ENCODE measurements at places on chromosomes 5 and 9. TPM values are rescaled to one million over a fixed set of nuclear protein-coding genes. Genes with fewer than 3 reads are reported as not detected.

PDE6A gene
- total RNA-seq: not detected

- H3K4me3 ChIP-seq: no peak overlapping the region
- no peaks in the 10 kb centered on the region for H3K27me3 ChIP-seq
- H3K4me1 ChIP-seq: peaks cover 3% of the 10 kb centered on the region
These were observed 92.4 kb downstream of the FRMD3 start for GRCh38 chr9:83445703-83446265.

- H3K4me3 ChIP-seq: no peak overlapping the region
- H3K4me1 ChIP-seq: no peaks in the 10 kb centered on the region
- DNase-seq: no peak
- H3K27me3 ChIP-seq: peaks cover 5% of the 10 kb centered on the region
- no peak overlapping the region for H3K27ac ChIP-seq
- no peaks in the 10 kb centered on the region for H3K36me3 ChIP-seq
These were observed 12.3 kb upstream of the ADGRV1 start for GRCh38 chr5:90546216-90546837.

GRCh38 chr9:99782962-99783718, 38.5 kb upstream of the NR4A3 start:
- H3K27ac ChIP-seq: no peak overlapping the region
- H3K27me3 ChIP-seq: no peaks in the 10 kb centered on the region
- H3K36me3 ChIP-seq: no peaks in the 10 kb centered on the region
- no peak for DNase-seq
- H3K4me3 ChIP-seq: no peak overlapping the region

GRCh38 chr9:78674874-78675273, 377.9 kb downstream of the PSAT1 start:
- H3K27me3 ChIP-seq: no peaks in the 10 kb centered on the region
- no peak overlapping the region for H3K27ac ChIP-seq
- no peak overlapping the region for H3K4me3 ChIP-seq

GRCh38 chr9:130535818-130536521, 43.4 kb upstream of the FUBP3 start:
- no peak overlapping the region for H3K27ac ChIP-seq
- no peaks in the 10 kb centered on the region for H3K36me3 ChIP-seq
- H3K4me1 ChIP-seq: peaks cover 8% of the 10 kb centered on the region
- H3K4me3 ChIP-seq: peak overlapping the region; percentile 32

DNA sequence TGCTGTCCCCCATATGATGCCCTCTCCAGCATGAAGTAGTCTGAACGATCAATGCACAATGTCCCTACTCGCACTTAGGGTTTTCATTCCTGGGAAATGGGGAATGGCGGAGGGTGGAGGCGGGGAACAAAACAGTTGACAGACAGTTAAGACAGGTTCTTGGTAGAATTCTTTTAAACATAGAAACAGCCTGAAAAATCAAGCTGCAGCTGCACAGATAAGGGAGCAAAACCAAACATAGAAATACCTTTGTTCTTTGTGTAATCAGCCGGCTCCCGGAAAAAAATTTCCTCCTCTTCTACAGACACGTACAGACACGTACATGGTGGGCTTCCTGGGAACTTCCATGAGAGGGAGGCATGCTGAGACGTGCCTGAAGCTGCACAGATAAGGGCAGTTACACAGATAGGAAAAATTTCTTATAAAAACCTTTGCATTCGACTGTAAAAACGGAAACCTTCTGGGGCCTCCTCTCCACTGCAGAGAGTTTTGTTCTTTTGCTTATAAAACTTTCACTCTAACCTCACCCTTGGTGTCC, 662.4 kb upstream of the PTPRD start:
- no peaks in the 10 kb centered on the region for H3K4me1 ChIP-seq
- H3K27ac ChIP-seq: no peak overlapping the region
- no peak overlapping the region for H3K4me3 ChIP-seq
- no peaks in the 10 kb centered on the region for H3K36me3 ChIP-seq
- no peak for DNase-seq

STK10 gene
- total RNA-seq: 16.1 TPM

NSG2 gene
- 10.0 TPM for total RNA-seq

RIMOC1 gene
- total RNA-seq: 18.8 TPM

GRCh38 chr5:69509212-69509611, 16.6 kb downstream of the OCLN start:
- DNase-seq: no peak
- no peak overlapping the region for H3K4me3 ChIP-seq
- H3K27me3 ChIP-seq: no peaks in the 10 kb centered on the region
- no peaks in the 10 kb centered on the region for H3K36me3 ChIP-seq

GCNT1 gene
- total RNA-seq: 5.4 TPM

DNA sequence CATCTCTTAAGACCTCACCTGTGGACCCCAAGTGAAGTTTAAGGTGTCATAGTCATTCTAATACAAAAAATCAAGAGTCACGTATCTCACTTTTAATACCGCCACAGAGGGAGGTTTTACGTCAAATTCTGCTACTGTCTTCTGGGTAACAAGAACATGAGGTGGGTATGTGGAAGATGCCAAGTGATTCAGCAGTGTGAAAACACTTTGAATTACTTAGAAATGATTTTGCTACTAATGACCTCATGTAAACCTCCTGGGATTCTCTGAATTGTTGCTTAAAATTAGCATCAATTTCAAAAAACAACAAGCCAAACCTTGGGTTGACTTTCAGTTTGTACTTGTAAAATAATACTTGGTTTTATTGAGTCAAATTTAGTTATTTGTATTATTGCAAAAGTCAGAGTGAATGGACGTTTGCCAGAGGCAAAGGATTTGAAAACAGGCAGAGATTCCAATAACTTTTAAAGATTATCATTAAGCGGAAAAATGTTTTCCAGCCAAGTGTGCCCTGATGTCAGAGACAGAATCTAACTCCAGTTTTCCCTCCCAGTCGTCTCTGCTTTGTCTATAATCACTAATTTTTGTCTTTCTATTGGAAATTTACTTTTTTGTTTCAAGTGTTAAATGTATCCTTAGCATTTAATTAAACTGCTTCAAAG, 8.8 kb downstream of the DMRT2 start:
- no peaks in the 10 kb centered on the region for H3K4me1 ChIP-seq
- no peak overlapping the region for H3K4me3 ChIP-seq
- H3K27me3 ChIP-seq: peaks cover 59% of the 10 kb centered on the region
- H3K27ac ChIP-seq: no peak overlapping the region

- H3K4me1 ChIP-seq: no peaks in the 10 kb centered on the region
- H3K27me3 ChIP-seq: no peaks in the 10 kb centered on the region
- H3K27ac ChIP-seq: no peak overlapping the region
- H3K4me3 ChIP-seq: no peak overlapping the region
- DNase-seq: no peak
These were observed 106.2 kb downstream of the KLHL3 start for GRCh38 chr5:137629646-137630045.

- H3K4me1 ChIP-seq: no peaks in the 10 kb centered on the region
- no peak for DNase-seq
- no peaks in the 10 kb centered on the region for H3K27me3 ChIP-seq
- no peak overlapping the region for H3K4me3 ChIP-seq
- no peaks in the 10 kb centered on the region for H3K36me3 ChIP-seq
- H3K27ac ChIP-seq: no peak overlapping the region
These were observed 70.2 kb upstream of the IL12B start for GRCh38 chr5:159400476-159400875.

DNA sequence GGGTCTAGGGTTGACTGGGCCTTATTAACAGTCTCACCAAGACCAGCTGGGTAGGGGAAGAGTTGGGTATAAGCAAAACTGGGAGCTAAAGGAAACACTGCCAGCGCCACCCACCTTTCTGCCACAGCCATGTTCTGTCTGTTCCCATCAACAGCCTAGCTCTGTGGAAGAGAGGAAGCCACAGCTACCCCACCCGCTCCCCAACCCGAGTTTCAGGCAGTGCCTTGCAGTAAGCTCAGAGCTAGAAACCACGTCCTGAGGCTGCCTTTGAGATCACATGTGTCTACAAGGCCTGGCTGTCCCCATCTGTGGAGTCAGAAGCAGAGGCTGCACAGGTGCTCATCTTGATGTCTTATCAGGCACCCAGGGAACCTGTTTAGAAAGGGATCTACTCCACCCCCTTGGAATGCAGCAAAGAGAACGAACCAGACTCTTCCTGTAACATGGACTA, 15.3 kb downstream of the HNRNPH1 start:
- H3K36me3 ChIP-seq: peaks cover 25% of the 10 kb centered on the region
- no peaks in the 10 kb centered on the region for H3K27me3 ChIP-seq
- peaks cover 57% of the 10 kb centered on the region for H3K4me1 ChIP-seq
- peak; percentile 64 for DNase-seq
- peak overlapping the region; percentile 25 for H3K27ac ChIP-seq

- no peaks in the 10 kb centered on the region for H3K36me3 ChIP-seq
- H3K4me1 ChIP-seq: peaks cover 4% of the 10 kb centered on the region
- H3K27me3 ChIP-seq: no peaks in the 10 kb centered on the region
- DNase-seq: peak; percentile 40
- no peak overlapping the region for H3K27ac ChIP-seq
- no peak overlapping the region for H3K4me3 ChIP-seq
These were observed 5.9 kb downstream of the SLC4A9 start for GRCh38 chr5:140365941-140366340.

MAP1B gene
- total RNA-seq: 343 TPM

SLCO6A1 gene
- total RNA-seq: not detected

DNA sequence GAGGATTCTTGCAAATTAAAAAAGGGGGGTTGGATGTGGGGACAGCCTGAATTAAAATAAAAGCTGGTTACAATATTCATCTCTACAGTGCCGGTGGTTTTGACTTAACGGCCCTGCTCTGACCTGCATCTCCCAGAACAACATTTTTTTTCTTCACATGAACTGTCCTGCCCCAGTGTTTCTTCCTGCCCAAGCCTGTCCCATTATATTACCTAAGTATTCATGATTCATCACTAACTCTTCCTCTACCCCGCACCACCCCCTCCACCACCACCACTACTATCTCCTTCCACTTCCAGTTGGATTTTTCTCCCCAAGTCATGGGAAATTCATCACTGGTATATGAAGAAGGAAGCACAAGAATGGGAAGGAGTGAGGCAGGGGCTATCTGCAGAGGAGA, 90.1 kb downstream of the ZFAND5 start:
- H3K36me3 ChIP-seq: no peaks in the 10 kb centered on the region
- H3K27ac ChIP-seq: no peak overlapping the region
- DNase-seq: no peak
- H3K27me3 ChIP-seq: no peaks in the 10 kb centered on the region
- H3K4me1 ChIP-seq: no peaks in the 10 kb centered on the region

KCNN2 gene
- 5.3 TPM for total RNA-seq

- H3K4me1 ChIP-seq: peaks cover 6% of the 10 kb centered on the region
- no peak overlapping the region for H3K4me3 ChIP-seq
- H3K36me3 ChIP-seq: no peaks in the 10 kb centered on the region
- no peaks in the 10 kb centered on the region for H3K27me3 ChIP-seq
- H3K27ac ChIP-seq: peak overlapping the region; percentile 15
These were observed 125.3 kb downstream of the DPYSL3 start for GRCh38 chr5:147384346-147385193.

DNA sequence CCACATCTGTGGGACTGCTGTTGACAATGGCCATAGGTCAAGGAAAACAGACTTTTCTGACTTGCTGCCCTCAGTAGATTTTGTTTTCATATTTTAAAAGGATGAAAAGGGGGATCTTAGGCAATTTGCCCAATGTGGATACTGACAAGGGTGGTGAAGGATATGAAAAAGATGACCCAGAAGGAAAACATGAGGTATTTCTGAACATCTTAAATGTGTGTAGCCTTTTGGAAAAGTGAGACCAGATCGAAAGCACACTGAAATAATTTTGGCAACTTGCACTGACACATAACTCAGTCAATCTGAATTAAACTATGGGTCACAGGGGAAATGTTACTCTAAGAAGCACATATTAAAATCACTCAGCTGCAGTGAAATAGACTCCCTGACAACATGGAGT, 1793.0 kb upstream of the ACO1 start:
- no peak overlapping the region for H3K4me3 ChIP-seq
- no peak for DNase-seq
- no peak overlapping the region for H3K27ac ChIP-seq
- no peaks in the 10 kb centered on the region for H3K4me1 ChIP-seq

INSL4 gene
- total RNA-seq: not detected

CDHR2 gene
- not detected for total RNA-seq

CENPH gene
- total RNA-seq: 2.1 TPM

- no peak overlapping the region for H3K4me3 ChIP-seq
- no peaks in the 10 kb centered on the region for H3K27me3 ChIP-seq
- DNase-seq: no peak
- H3K4me1 ChIP-seq: no peaks in the 10 kb centered on the region
These were observed 78.1 kb downstream of the HSPA4 start for GRCh38 chr5:133129950-133130349.

DNA sequence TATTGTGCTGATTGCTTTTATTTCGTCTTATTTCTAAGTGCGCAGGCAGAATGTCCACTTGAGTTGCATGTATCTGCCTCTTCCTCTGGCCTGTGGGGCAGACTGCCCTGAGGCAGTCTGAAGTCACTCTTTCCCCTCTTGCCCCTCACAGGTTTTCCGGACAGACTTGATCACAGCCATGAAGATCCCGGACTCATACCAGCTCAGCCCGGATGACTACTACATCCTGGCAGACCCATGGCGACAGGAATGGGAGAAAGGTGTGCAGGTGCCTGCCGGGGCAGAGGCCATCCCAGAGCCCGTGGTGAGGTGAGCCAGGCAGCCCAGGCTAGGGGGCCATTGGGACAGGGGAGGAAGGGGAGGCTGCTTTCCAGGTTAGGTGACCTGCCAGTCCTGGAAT, 26.4 kb downstream of the JADE2 start:
- peak overlapping the region; percentile 35 for H3K27ac ChIP-seq
- no peaks in the 10 kb centered on the region for H3K27me3 ChIP-seq
- DNase-seq: no peak
- H3K4me1 ChIP-seq: peaks cover 82% of the 10 kb centered on the region

- no peak overlapping the region for H3K27ac ChIP-seq
- DNase-seq: no peak
- no peaks in the 10 kb centered on the region for H3K36me3 ChIP-seq
- H3K4me3 ChIP-seq: no peak overlapping the region
- no peaks in the 10 kb centered on the region for H3K27me3 ChIP-seq
- H3K4me1 ChIP-seq: no peaks in the 10 kb centered on the region
These were observed 291.9 kb downstream of the NFIB start for GRCh38 chr9:14021871-14022525.

GABBR2 gene
- total RNA-seq: not detected

GRCh38 chr9:107280543-107280942, 2.5 kb upstream of the RAD23B start:
- no peaks in the 10 kb centered on the region for H3K36me3 ChIP-seq
- H3K27me3 ChIP-seq: no peaks in the 10 kb centered on the region
- peaks cover 31% of the 10 kb centered on the region for H3K4me1 ChIP-seq
- no peak overlapping the region for H3K27ac ChIP-seq
- no peak for DNase-seq

GRCh38 chr9:21317956-21318923, 13.1 kb upstream of the IFNA5 start:
- peak; percentile 68 for DNase-seq
- peaks cover 25% of the 10 kb centered on the region for H3K36me3 ChIP-seq
- no peak overlapping the region for H3K4me3 ChIP-seq
- no peak overlapping the region for H3K27ac ChIP-seq
- no peaks in the 10 kb centered on the region for H3K27me3 ChIP-seq

GRCh38 chr5:30572279-30572678, 621.2 kb upstream of the CDH6 start:
- no peak overlapping the region for H3K27ac ChIP-seq
- H3K4me1 ChIP-seq: no peaks in the 10 kb centered on the region
- DNase-seq: no peak
- H3K4me3 ChIP-seq: no peak overlapping the region
- H3K27me3 ChIP-seq: no peaks in the 10 kb centered on the region
- H3K36me3 ChIP-seq: no peaks in the 10 kb centered on the region

- H3K4me3 ChIP-seq: no peak overlapping the region
- no peak for DNase-seq
- no peaks in the 10 kb centered on the region for H3K36me3 ChIP-seq
- no peaks in the 10 kb centered on the region for H3K27me3 ChIP-seq
These were observed 474.3 kb upstream of the KIF2A start for GRCh38 chr5:61831736-61832135.

- DNase-seq: no peak
- no peaks in the 10 kb centered on the region for H3K27me3 ChIP-seq
- no peaks in the 10 kb centered on the region for H3K36me3 ChIP-seq
- H3K27ac ChIP-seq: no peak overlapping the region
These were observed 80.4 kb upstream of the OSMR start for GRCh38 chr5:38765399-38765861.

All from sigmoid colon (tissue), 7 donors.